ENCODE measurements at places on chromosomes 11 and 22. TPM values are rescaled to one million over a fixed set of nuclear protein-coding genes. Genes with fewer than 3 reads are reported as not detected.

Gene ACCS
- 29.9 TPM for polyA plus RNA-seq

- DNase-seq = no peak
Measured at GRCh38 chr11:134022748-134023147, 46.1 kb upstream of the JAM3 start.

- no peak for DNase-seq
Measured at GRCh38 chr22:36405671-36406538, 18.1 kb upstream of the MYH9 start.

Gene MRPL21
- polyA plus RNA-seq = 364 TPM

Gene CD3E
- 0.13 TPM for polyA plus RNA-seq

DNA sequence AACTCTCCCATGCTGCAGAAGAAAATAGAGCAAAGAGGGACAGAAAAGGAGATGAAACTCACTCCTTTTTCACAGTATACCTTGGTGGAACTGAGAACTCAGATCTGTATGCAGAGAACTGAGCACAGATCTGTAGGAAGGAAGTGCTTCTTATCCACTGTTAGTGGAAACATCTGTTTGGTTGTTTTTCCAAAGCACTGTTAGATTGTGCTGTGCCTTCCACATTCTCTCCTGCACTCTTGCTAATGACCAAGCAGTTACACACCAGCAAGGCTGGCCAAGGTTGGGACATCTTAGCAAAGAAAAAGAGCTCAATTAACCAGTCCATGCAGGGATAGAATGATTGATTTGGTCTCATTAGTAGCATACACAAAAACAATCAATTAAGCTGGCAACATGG, 20.1 kb upstream of the SIK2 start:
- no peak for DNase-seq

Gene FGF4
- not detected for polyA plus RNA-seq

Gene ST14
- not detected for polyA plus RNA-seq

- no peak for DNase-seq
Measured at GRCh38 chr22:37748659-37749058, 51.8 kb downstream of the TRIOBP start.

DNA sequence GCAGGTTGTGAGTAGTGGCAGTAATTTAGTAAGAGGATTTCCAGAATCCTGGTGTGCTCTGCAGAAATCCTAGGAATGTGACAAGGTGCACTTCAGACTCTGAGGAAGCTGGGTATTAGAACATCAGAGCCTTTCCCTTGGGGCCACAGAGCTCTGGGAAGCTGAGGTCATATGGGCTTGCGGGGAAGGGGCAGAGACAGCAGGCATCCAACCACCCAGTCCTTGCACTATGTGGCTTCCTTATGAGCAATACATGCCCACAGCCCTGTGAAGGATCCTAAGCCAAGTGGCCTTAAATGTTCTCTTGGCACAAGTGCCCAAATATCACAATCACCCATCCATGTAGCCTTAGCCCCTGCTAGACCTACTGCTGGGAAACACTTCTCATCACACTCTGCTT, 46.2 kb downstream of the P4HA3 start:
- DNase-seq = no peak

GRCh38 chr11:73260127-73260457, 12.0 kb upstream of the P2RY6 start:
- no peak for DNase-seq

DNA sequence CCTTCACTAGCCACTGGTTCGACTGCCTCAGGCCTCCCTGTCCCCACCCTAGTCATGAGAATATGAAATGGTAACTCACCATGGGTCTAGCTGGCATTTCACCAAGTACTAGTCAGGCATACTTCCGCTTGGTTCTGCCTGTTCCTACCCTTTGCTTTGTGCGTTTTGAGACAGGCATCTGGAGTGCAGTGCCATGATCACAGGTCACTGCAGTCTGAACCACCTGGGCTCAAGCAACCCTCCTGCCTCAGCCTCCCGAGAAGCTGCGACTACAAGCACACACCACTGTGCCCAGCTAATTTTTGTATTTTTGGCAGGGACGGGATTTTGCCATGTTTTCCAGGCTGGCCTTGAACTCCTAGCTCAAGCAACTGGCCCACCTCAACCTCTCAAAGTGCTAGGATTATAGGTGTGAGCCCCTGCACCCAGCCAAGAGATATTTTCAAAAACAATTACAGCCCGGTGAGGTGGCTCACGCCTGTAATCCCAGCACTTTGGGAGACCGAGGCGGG, 14.1 kb downstream of the HRAS start:
- no peak for DNase-seq

GRCh38 chr11:25993016-25993415, 338.9 kb upstream of the ANO3 start:
- no peak for DNase-seq

GRCh38 chr22:50184004-50184901, 1.5 kb upstream of the TRABD start:
- DNase-seq = peak; percentile 36

DNA sequence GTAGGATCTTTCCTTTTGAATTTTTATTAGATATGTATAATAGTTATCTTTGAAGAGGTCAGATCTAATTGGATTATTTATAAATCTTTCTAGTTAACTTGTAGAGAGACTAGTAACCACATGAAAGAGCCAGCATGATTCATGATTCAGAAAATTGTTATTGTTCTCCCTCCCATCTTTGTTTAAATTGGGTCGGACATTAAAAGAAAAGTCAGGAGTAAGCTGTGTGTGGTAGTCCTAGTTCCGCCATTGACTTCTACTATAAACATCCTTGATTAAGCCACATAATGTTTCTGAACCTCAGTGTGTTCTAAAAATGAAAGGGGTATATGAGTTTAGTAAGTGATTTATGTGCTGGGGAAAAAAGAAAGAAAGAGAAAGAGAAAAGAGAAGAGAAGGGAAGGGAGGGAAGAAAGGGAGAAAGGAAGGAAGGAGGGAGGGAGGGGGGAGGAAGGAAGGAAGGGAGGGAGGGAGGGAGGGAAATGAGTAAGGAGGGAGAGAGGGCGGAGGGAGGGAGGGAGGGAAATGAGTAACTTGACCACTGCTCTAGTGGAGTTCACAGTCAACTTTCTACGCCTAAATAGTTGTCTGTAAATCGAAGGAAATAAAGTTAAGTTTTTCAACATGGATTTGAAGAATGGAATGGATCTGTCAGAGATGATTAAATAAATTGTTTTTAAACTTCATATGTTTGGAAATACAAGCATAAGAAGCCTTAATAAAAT, 32.9 kb downstream of the SIK2 start:
- DNase-seq = peak; percentile 22

DNA sequence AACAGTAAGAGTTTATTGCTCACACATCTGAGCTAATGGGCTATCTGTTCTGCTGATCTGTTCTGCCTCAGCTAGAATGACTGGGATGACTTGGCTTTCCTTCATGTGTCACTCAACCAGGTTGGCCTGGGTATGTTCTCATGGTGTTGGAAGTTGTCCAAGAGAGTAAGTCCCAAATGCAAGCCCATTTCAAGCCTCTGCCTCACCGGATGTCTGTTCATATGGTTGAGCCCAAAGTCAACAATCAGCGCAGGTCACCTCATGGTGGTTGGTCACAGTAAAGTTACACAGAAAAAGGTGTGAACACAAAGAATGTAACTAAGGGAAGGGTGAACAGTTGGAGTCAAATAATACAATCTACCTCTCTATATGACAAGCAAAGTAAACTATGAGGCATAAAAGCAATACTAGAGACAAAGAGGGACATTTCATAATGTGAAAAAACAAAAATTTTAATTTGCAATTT, 1.9 kb downstream of the GDPD4 start:
- DNase-seq = peak; percentile 65

Gene KLHL35
- polyA plus RNA-seq = not detected

DNA sequence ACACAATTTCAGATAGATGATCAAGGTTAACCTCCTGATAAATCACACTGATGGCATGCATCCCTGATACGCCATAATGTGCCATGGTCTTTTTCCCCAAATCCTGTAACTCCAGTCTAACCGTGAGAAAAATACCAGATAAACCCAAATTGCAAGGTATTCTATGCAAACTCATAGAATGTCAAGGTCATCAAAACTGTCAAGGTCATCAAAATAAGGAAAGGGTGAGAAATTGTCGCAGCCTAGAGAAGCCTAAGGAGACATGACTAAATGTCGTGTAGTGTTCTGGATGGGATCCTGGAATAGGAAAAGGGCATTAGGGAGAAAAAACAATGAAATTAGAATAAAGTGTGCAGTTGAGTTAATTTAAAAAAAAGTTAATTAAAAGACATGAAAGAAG, 4.7 kb downstream of the TTC12 start:
- no peak for DNase-seq

Gene CRYBA4
- 2.1 TPM for polyA plus RNA-seq

GRCh38 chr11:65104628-65105027, 7.0 kb upstream of the TM7SF2 start:
- DNase-seq = no peak

DNA sequence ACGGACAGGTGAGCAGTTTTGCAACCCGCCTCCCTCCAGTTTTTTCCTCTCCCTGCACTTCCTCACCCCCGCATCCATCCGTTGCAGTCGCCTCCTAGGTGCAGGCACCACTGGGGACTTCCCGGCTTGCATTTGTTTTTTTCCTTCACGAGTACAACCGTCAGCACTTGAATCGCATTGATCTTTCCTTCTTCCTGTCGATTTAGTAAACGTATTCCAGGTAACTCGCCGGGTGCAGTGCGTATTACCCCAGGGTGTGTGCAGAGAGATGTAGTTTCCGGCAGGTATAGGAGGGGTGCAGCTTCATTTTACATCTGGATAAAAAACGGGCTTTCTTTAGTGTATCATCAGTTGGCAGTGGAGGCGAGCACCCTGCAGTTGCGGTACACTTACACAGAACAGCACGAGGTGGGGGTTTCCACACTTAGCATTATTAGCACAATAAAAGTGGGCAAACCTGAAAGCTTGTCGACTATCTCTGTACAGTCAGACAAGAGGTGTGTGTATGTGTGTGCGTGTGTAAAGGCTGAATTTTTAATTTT, at the start of gene SORL1-AS1:
SORL1-AS1 (minus strand) TSS at position 359 of the 542 bp plus-strand sequence.
- no peak for DNase-seq

Gene MRGPRE
- not detected for polyA plus RNA-seq

GRCh38 chr11:45772986-45773785, 31.8 kb upstream of the SLC35C1 start:
- DNase-seq = no peak

Gene LIF
- 0.25 TPM for polyA plus RNA-seq

Gene CCDC188
- polyA plus RNA-seq = not detected

GRCh38 chr11:18191376-18191775, 18.7 kb downstream of the MRGPRX4 start:
- DNase-seq = no peak
